ENCODE measurements at places on chromosomes 4 and X. TPM values are rescaled to one million over a fixed set of nuclear protein-coding genes. Genes with fewer than 3 reads are reported as not detected.
A peak's percentile ranks its signal among the peaks of the same experiment; 100 is the strongest.

GRCh38 chr4:4332529-4332928, 42.5 kb downstream of the ZBTB49 start:
- no peaks in the 10 kb centered on the region for H3K27me3 ChIP-seq
- no peak overlapping the region for H3K4me3 ChIP-seq
- DNase-seq = no peak
- no peaks in the 10 kb centered on the region for H3K36me3 ChIP-seq
- H3K27ac ChIP-seq = no peak overlapping the region

- H3K4me3 ChIP-seq = no peak overlapping the region
- H3K4me1 ChIP-seq = no peaks in the 10 kb centered on the region
- H3K27ac ChIP-seq = no peak overlapping the region
- H3K27me3 ChIP-seq = peaks cover 11% of the 10 kb centered on the region
- no peak for DNase-seq
- H3K36me3 ChIP-seq = no peaks in the 10 kb centered on the region
Measured at GRCh38 chr4:6761649-6762615, 20.6 kb upstream of the KIAA0232 start.

DNA sequence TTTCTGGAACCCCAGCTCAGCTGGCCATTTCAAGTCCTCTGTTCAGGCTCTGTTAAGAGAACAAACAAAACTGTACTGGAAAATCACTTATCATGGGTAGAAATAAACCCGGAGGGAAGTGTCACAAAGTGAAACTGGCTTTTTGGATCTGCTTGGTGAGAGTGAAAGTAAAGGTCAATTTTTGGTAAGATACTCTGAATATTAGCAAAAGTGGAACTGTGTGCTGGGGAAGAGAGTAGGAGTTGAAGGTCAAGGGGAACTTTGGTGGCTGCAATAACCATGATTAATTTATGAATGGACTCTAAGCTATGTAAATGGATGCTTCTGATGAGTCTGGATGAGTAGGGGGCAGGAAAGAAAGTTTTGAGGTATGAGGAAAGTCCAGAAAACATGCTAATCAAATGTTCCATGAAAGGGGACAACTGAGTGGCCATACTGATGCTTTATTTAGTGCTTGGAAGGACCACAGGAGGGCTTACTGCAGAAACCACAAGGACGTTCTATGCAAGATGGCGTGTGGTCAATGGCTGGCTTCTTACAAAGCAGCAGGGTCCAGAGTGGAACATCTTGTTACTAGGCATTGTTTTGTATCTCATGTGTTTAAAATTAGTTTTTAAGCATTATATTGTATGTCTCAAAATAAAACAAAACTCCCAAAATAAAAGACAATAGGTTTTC, 36.8 kb upstream of the TNIP3 start:
- no peaks in the 10 kb centered on the region for H3K36me3 ChIP-seq
- peak overlapping the region; percentile 34 for H3K27ac ChIP-seq
- peaks cover 4% of the 10 kb centered on the region for H3K27me3 ChIP-seq
- H3K4me1 ChIP-seq = peaks cover 21% of the 10 kb centered on the region
- no peak overlapping the region for H3K4me3 ChIP-seq

DNA sequence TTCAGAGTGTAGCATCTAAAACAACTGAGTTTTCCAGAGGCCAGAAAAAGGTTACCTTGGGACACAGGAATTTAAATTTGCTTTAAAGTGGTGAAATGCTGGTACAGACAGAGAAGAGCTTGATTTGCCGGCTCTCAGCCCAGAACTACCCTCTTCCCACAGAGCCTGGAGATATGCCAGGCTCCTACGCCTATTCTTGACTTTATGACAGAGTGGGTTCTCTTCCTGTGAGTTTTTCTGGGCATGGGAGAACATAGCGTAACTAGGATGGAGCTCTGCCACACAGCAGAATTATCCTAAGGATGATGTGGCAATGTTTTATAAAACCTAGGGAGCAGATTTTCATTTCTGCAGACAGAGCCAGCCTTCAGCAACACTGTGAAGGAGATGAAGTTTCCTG, 241.8 kb downstream of the GRIA3 start:
- no peaks in the 10 kb centered on the region for H3K36me3 ChIP-seq
- DNase-seq = no peak
- H3K27me3 ChIP-seq = peaks cover 2% of the 10 kb centered on the region

- H3K4me1 ChIP-seq = peaks cover 16% of the 10 kb centered on the region
- peaks cover 36% of the 10 kb centered on the region for H3K36me3 ChIP-seq
- H3K27me3 ChIP-seq = no peaks in the 10 kb centered on the region
Measured at GRCh38 chr4:7015383-7016035, 27.7 kb upstream of the TADA2B start.

The MFAP3L gene
- total RNA-seq = 0.27 TPM

DNA sequence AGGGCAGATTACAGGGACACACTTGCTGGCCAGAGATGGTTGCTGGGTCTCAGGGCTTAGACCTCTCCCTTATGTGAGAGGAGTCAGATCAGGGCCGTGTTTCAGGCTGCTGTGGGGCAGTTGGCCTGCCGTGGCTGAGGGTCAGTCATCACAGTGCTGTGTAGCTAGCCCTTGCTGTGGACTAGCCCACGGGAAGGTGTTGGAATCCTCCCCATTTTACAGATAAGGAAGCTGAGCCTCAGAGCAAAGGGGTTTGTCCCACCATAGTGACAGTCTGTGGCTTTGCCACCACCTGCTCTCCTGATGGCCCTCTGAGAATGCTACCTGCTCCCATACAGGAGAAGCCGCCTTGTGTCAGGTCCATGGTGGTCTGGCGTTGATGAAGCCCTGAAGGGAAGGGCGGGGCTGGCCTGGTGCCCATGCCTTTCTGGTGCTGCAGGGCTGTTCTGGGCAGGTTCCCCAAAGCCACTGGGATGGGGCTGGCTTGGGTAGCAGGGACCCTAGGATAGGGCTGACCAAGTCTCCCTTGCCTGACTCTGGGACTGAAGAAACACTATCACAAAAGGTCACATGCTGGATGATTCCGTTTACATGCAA, 2.4 kb upstream of the FAM53A start:
- H3K4me3 ChIP-seq = no peak overlapping the region
- H3K27me3 ChIP-seq = peaks cover 5% of the 10 kb centered on the region
- H3K27ac ChIP-seq = no peak overlapping the region
- no peak for DNase-seq
- H3K4me1 ChIP-seq = peaks cover 12% of the 10 kb centered on the region

The MAGEA9B gene
- not detected for total RNA-seq

- no peaks in the 10 kb centered on the region for H3K4me1 ChIP-seq
- H3K27me3 ChIP-seq = peaks cover 11% of the 10 kb centered on the region
- H3K36me3 ChIP-seq = no peaks in the 10 kb centered on the region
- H3K4me3 ChIP-seq = no peak overlapping the region
Measured at GRCh38 chrX:73455171-73455570, 8.3 kb downstream of the CDX4 start.

DNA sequence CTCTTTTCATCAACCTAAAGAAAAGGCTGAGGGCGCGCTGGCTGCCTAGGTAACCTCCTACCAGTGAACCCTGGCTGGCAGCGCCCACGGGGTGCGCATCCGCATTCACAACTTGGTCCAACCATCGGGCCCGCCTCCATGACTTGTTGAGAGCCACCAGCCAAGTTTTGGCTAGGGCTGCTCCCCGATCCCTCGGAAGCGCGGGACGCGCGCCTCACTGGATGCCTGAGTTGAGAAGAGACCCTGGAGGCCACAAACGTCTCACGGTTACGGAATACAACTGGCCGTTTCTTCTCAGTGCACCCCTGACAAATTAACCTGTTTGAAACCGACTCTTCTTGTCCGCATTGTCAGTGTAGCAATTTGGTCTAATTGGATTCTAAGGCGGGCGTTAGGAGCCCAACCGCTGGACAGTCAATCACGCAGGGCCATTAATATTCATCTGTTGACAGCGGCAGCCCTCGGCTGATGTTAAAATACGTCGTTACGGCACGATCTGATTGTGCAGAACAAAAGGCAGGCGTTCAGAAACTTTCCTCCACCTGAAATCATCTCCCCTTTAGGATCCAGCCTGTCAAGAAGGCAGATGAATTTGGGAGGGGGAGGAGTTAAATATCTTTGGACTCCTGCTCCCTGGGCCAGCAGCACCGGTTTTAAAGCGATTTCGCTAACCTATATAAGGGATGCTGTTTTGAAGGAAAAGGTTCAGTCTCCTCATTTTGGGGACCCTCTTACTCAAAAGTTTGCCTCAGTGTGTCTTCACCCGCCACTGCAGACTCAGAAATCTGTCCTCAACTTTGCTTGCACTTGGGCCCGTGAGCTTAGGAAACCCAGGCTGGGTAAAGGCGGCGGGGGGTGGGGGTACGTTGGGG, 1.2 kb downstream of the GPC3 start:
- H3K27me3 ChIP-seq = peaks cover 43% of the 10 kb centered on the region
- no peak for DNase-seq
- no peaks in the 10 kb centered on the region for H3K36me3 ChIP-seq

- H3K4me3 ChIP-seq = no peak overlapping the region
- no peaks in the 10 kb centered on the region for H3K36me3 ChIP-seq
- H3K4me1 ChIP-seq = no peaks in the 10 kb centered on the region
- H3K27ac ChIP-seq = no peak overlapping the region
- no peak for DNase-seq
Measured at GRCh38 chrX:103423955-103424638, 47.8 kb downstream of the BEX3 start.

The STK32B gene
- total RNA-seq = not detected

The ALAS2 gene
- total RNA-seq = not detected

The ADH1A gene
- not detected for total RNA-seq

DNA sequence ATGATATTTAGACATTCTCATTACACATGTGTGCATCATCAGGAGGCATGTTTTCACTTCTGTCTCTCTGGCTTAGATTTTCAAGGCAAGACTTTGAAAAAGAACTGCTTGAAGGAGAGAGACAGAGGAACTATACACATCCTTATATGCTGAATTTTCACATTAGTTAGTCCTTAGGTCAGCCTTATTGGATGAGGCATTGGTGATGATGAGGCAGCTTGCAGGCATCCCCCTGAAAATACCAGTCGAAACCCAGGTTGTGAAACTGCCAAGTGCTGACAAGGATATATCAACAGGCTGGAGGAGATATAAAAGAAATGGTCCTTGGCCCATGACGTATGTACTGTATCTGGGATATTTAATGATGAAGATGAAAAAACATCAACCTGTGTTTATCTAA, 297.2 kb upstream of the AADAT start:
- H3K4me3 ChIP-seq = no peak overlapping the region
- H3K4me1 ChIP-seq = no peaks in the 10 kb centered on the region
- no peak for DNase-seq

GRCh38 chrX:154730253-154730891, 20.5 kb downstream of the GAB3 start:
- H3K4me3 ChIP-seq = no peak overlapping the region
- DNase-seq = no peak
- H3K27me3 ChIP-seq = no peaks in the 10 kb centered on the region
- H3K27ac ChIP-seq = no peak overlapping the region

- no peaks in the 10 kb centered on the region for H3K4me1 ChIP-seq
- no peaks in the 10 kb centered on the region for H3K36me3 ChIP-seq
- H3K27me3 ChIP-seq = no peaks in the 10 kb centered on the region
- no peak for DNase-seq
Measured at GRCh38 chr4:37132975-37133360, 111.6 kb upstream of the NWD2 start.

DNA sequence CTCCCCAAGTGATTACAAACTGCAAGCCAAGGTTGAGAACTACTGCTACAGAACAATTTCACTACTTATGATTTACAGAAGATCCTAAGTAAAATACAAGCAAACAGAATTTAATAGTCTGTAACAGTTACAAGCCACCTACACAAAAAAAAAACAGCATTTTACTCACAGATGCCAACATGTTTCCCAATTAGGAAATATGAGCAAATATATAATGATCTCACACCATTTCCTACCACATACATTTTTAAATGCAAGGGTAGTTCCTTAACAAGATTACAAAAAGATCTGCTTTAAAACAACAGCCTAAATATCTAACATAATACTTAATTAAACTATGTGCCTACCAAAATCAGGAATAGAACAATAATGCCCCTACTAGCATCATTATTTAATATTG, 63.4 kb downstream of the EFHC2 start:
- no peaks in the 10 kb centered on the region for H3K36me3 ChIP-seq
- H3K4me3 ChIP-seq = no peak overlapping the region
- DNase-seq = no peak
- peaks cover 2% of the 10 kb centered on the region for H3K4me1 ChIP-seq

DNA sequence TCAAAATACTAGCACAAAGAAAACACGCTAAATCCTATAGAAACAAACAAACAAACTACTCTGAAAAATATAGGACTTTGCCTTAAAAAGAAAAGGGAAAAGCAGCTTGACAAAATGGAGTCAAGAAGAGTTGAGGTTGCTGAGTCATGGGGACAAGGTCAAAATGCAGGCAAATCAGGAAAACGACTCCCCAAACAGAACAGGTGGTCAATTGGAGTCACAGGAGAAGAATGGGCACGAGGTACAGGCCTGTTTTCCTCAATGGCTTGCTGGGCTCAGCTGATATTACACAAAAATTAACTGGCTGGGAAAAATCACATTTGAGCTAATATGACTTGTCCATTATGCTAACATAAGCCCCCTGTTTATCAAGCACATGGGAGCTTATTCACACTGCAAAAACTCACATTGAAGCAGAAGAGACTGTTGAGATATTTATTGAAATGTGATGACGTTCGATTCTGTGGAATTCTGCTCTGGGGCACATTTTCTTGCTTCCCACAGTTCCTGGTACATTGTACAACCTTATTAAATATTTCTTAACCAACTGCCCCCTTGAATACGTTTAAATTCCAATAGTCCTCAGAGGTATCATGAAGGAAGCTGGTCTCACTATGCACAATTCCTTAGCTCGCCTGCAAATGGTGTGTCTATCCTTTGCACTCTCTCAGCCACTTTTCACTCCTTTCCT, 1622.1 kb downstream of the STIM2 start:
- H3K27ac ChIP-seq = no peak overlapping the region
- no peak overlapping the region for H3K4me3 ChIP-seq
- H3K36me3 ChIP-seq = no peaks in the 10 kb centered on the region
- no peaks in the 10 kb centered on the region for H3K4me1 ChIP-seq
- no peaks in the 10 kb centered on the region for H3K27me3 ChIP-seq

GRCh38 chr4:41949531-41949930, 14.3 kb downstream of the TMEM33 start:
- peaks cover 17% of the 10 kb centered on the region for H3K4me1 ChIP-seq
- no peak overlapping the region for H3K4me3 ChIP-seq
- H3K36me3 ChIP-seq = peaks cover 49% of the 10 kb centered on the region
- no peak overlapping the region for H3K27ac ChIP-seq

The XAGE2 gene
- total RNA-seq = not detected

The TMEM31 gene
- not detected for total RNA-seq

All from activated CD4-positive, alpha-beta T cell treated with anti-CD3 and anti-CD28 coated beads, Interleukin-2, amount 10 ng/mL, durations not matched to agents 7 days and 5 days (primary cell).